Stimulated activated CD4-positive, alpha-beta T cell treated with anti-CD3 and anti-CD28 coated beads, TNF-alpha, amount 100 ng/mL, for 1 hour (primary cell): ENCODE measurements at places on chromosomes 16 and 17.
A peak's percentile ranks its signal among the peaks of the same experiment; 100 is the strongest.

GRCh38 chr16:65201511-65201910, 79.6 kb upstream of the CDH11 start:
- DNase-seq: no peak

DNA sequence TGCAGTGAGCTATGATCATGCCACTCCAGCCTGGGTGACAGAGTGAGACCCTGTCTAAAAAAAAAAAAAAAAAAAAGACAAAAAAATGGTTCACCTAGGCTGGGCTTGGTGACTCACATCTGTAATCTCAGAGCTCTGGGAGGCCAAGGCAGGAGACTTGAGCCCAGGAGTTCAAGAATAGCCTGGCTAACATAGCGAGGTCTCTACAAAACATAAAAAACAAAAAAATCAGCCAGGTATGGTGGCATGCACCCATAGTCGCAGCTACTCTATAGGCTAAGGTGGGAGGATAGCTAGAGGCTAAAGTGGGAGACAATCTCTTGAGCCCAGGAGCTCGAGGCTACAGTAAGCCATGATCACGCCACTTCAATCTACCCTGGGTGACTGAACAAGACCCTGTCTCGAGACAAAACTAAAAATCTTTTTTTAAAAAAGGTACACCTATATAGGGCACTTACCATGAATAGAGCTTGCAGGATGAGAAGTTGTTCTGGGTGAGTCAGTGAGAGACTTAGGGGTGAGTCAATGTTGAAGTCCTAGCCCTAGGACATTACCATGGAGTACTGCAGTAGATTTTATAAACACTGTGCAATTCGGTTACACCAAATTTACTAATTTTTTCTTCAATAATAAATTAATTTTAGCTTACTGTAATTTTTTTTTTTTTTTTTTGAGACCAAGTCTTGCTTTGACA, 19.0 kb downstream of the USP32 start:
- no peak for DNase-seq

- DNase-seq: no peak
Observed at GRCh38 chr17:61568219-61569072, 22.6 kb downstream of the NACA2 start.

DNA sequence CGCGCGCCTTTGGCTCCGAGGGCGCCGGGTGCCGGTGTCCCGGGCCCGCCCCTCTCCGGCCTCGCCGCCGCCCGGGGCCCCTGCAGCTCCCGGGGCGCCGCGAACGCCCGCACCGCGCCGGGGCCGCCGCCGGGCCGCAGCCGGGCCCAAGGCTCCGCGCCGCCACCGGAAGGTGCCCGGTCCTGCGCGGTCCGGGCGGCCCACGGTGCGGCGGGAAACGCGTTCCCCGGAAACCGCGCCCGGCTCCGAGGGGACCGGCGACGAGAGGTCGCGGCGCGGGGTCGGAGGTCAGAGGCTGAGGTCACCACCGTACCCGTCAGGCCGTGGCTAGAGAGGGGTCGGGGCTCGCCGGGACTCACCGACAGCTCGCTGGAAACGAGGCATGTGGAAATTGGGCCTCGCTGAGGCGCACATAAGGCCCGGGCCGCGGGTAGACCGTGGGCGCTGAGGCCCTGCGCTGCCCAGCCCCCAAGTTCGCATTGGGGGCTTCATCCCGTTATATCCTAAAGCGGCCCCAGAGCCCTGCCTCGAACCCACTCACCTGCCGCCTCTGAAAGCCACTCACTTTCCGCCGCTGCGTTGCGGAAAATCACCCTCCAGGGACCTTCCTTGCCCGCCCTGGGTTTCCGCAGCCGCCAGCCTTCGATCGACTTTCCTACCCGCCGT, at the start of gene DUS1L:
TSS of gene DUS1L (minus strand) at position 167 of the 666 bp plus-strand sequence. CDS start 745 bp downstream, outside the sequence.
- peak; percentile 21 for DNase-seq

DNA sequence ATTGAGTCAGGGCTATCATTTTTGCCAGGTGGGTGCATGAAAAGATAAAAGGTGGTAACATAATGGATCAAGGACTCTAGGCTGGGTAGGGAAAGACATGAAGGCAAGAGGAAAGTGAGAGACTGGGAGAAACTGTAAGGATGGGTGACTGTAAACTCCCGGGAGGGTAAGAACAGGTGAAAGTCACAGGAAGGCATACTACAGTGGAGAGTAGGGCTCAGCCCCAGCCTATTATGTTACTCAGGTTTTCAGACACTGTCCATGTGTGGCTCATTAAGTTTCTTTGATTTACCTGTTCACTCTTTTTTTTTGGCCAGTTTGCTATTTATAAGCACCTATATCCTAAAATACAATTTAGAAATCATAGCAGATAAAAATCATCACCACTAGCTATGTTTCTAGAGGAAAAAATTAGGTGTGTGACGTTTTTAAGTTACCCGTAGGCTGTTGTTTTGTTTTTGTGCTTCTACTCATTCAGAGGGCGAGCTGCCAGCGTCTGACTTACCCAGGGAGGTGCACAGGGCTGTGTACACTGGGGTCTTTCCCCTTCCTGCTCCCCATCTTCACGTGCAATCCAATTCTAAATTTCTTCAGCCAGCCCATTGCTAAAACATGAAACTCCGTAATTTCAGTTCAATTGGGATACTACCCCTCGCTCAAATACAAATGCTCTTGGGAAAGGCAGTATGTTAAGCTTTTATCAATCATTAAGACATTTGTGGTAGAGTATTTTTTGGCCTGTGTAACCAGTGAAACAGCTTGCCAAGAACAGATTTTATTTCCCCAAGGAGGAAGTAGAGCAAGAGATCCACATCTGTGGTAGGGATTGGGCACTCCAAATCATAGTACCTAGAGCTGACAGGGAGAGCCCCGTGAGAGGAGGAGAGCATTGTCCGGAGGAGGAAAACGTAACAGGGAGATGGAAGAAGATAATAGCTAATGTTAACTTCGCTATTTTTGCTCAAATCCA, 21.7 kb upstream of the VWA3A start:
- no peak for DNase-seq

GRCh38 chr17:19978805-19979211, 1.2 kb upstream of the AKAP10 start:
- no peak for DNase-seq

DNA sequence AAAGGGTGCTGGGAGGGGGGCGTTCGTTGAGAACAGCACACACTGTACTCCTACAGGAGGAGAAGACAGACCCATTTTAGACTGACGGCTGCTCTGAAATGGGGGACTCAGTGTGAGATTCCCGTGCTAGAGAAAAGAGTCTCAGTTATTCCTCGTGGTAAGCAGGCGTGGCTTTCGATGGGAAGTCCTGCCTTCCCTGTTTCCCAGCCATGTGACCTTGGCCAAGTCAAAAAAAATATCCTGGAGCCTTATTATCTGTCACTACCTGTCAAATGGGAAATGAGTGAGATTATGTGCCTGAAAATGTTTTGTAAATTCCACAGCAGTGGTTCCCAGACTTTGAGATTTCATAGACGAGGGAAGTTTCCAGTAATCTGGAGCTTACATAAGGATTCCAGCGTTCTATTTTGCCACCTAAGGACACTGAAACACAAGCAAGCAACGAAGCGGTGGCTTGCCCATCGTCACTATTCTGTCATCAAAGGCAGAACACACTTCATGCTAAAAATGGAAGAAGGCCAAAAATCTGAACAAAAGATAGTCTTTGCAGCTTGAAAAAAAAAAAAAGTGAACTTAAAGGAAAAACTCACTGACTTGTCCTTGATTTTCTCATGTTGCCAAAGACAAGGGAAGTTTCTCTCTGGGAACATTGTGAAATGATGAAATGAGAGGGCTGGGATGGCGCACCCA, 253.4 kb upstream of the RPL38 start:
- no peak for DNase-seq

- DNase-seq: no peak
Observed at GRCh38 chr17:38673707-38674013, 1.1 kb downstream of the EPOP start.

GRCh38 chr17:64632194-64632593, 29.9 kb downstream of the SMURF2 start:
- DNase-seq: no peak

DNA sequence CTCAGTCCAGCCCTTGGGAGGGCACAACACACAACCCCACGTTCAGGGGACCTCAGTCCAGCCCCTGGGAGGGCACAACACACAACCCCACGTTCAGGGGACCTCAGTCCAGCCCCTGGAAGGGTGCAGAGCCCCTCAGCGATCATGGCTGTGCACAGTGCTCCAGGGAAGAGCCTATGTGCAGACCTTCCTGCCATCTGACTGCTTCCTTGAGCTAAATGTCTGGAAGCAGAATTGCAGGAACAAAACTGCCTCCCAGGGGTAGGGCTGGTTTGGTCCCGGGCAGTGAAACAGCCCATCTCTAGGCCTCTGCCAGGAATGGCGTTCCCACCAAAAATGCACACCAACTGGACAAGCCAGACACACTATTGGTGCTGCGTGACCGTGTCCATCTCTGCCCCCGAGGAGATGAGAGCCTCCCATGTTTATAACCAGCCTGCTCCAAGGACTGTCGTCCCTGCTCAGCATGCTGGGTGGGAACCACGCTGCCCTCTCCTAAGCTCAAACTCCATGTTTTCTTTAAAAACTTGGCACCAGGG, 44.0 kb downstream of the ZNF276 start:
- no peak for DNase-seq

GRCh38 chr16:30401768-30402425, 5.5 kb upstream of the ZNF771 start:
- DNase-seq: no peak

DNA sequence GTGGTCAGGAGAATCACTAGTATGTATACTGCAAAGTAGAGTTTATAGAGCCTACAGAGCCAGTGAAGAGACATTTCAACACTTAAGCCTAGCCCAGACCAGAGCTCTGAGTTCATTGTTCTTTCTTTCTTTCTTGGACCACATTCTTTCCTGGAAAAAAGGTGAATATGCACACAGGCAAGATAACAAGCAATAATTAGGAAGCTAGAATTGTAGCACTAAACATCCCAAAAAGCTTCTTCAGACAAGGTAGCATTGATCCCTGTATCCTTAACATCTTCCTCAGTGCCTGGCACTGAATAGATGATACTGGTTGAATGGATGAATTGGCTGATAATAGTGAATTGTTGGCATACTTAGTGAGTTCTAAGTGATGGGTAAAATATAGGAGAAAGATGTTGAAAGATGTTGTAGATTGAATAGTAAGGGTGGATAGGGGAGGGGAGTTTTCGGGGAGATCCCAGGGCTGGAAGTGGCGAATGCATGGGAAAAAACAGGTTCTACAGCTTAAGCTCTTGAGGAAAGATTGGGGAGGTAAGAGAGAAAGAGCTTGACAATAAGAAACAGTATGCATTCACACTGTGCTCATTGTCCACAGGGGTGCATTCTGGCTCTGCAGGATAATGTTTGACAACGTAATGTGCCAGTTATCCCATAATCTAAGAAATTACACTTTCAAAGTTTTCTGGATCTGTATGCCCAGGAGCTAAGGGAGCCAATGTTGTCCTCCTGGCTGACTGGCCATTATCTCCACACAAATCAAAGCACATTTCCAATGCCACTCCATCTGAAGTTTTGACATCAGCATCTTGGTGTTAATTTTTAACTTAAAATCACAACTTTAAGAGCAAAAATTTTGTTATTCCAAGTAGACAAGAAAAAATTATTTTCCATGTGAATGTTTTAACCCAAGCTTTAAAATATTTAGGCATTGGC, 35.6 kb downstream of the TUBD1 start:
- no peak for DNase-seq

DNA sequence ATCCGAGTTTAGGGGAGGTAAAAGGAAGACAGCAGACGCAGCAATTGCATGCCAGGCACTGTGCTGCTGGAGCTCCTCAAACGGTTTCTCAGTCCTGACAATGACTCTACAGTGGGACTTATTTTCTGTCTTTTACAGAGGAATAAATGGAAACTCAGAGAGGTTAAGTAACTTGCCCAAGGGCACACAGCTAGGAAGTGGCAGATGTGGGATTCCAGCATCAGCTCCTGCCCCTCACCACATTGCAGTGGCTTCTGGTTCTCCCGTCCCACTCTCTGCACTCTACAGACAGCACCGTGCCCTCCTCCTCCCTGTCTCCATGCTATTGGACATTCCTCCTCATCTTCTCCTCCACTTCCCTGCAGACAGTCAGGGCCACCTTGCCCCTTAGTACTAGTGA, 74.2 kb upstream of the KSR1 start:
- DNase-seq: no peak

GRCh38 chr16:26963109-26963508, 103.6 kb upstream of the C16orf82 start:
- DNase-seq: no peak

DNA sequence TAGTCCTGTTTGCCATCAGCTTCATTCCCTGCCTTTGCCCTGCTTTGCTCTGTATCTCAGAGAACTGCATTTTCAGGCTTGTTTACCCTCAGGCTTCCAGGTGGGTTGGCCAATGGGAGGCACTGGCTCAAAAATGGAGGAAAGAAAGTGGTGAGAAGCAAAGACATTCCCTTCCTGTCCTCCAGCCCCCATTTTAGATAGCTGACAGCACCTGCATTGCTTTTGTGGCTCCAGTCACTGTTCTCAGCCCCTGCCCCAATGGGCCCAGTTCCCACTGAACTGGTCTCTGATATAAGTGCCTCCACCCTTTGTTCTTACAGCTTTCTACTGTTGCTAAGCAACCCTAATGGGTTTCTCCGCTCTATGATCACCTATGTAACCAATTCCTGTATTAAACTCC, 19.4 kb upstream of the SDK2 start:
- DNase-seq: no peak

DNA sequence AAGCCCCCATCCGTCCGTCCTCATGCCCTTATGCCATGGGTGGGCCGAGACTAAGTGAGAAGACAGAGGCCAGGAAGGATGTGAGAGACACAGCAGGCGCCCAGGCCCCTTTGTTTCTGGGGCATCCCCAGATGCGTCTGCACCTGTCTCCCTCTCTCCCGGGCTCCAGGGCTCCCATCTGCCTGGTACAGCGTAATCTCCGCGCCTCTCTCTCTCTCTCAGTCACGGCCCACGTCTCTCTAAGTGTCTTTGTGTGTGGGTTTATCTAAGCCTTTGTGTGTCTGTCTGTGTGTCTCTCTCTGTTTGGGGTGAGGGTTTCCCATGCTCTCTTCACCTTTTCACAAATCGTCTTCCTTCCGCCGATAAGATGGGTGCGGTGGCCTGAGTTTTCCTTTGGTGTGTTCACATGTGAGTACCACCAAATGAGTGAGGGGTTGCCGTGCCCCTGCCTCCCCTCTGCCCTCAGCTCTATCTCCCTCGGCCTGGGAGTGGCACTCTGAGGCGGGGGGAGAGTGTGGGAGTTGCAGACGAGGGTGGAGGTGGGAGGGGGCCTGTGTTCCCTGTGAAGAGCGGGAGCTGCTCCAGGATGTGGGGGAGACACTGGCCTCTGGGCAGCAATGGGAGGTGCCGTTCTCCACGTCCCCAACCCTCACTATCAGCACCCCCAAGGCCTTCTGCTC, 25.8 kb upstream of the ABCC3 start:
- no peak for DNase-seq

GRCh38 chr16:30010844-30011713, at the start of gene DOC2A:
DOC2A (minus strand) TSS chr16:30011027; CDS start chr16:30010222, 805 bp downstream.
- DNase-seq: no peak

- DNase-seq: no peak
Observed at GRCh38 chr16:12565423-12565822, 238.3 kb downstream of the CPPED1 start.

- no peak for DNase-seq
Observed at GRCh38 chr17:42493319-42493718, 34.6 kb downstream of the ATP6V0A1 start.
